ENCODE measurements at places on chromosomes 6 and 20.
A peak's percentile ranks its signal among the peaks of the same experiment; 100 is the strongest.

DNA sequence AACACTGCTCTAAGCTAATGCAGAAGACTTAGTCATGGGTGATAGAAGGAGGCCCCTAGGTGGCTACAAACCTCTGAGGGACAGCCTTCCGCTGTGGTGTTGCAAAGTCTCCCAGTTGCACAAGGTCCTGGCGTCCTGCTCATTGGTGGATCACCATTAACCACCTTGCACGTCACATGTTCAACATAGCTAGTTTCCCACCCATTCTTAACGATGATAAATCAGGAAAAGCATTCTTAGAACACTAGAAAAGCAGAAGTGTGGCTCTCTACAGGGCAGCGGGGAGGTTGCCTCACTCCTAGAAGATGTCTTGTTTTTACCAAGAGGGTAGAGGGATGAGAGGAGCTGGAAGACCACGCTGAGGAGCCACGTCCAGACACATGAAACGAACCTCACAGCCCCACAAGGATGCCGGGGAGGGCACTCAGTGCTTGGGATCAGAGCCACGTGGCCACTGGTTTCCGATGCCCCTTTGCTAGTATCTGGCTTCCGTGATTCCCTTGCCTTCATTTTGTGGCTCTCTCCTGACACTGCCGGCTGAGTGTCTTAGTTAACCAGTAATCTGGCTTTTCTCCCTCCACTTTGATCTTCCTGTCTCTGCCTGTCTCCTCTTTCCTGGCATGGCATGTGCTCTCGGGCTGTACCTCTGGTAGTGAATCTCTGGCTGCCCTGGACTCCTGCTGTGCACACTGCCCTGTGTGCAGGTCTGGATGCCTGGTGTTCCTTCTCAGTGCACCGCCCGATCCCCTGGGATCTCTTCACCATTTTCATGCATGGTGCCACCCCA, 91.4 kb upstream of the NEDD9 start:
- DNase-seq = no peak

DNA sequence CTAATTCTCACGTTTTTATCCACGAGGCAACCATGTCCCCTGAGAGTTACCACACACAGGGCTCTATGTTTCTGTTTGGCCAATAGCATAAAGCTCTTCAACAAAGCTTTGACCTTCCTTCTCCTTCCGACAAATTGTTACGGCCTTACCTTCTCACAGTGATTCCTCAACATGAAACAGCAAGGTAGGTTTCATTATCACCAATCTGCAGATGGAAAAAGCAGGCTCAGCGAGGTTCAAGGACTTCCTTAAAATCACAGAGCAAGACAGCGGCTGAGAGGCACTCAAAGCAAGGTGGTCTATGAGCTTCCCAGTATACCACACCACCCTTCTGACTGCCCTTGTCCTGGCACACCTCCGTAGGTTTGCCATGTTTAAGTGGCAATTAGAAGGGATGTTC, 360.0 kb downstream of the CD83 start:
- no peak for DNase-seq

GRCh38 chr6:104286641-104287040, 573.1 kb downstream of the HACE1 start:
- DNase-seq = no peak

DNA sequence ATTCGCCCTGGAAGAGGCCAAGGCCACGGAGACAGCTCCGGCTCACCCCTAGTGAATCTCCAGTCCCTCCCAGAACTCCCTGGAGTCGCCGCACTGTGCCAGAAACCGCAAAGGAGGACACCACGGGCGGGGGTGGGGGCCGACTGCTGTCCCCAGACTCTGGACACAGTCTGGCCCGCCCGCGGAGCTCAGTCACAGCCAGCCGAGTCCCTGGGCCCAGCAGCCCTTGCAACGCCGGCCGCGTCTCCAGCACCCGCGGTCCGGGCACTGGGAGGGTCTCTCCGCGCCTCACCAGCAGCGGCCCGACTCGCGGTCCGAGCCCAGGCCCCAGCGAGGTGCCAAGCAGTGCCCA, 518 bp downstream of the PEX6 start:
- DNase-seq = no peak

DNA sequence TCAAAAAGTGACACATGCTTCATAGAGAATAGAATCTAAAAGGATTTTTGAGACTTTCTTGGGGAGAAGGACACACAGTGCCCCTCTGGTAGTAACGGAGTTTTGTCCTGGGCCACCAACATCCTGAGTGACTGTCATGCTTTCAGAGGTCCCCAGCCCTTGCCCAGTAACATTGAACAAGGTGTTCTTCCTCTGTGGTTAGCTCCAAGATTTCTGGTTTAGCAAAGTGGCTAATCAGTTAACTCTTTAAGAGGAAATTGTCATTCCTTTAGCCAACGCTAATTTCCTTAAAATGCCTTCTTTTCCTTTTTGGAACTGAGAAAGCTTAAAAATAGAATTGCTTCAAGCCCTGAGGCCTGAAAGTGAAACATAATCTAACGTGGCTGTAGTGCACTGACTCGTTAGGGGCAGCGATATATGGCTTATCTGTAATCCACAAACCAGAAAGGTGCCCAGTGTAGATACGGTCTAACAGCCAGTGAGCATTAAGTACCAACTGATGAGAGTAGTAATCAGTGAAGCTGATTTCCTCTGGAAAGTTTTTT, 7.8 kb downstream of the E2F3 start:
- DNase-seq = no peak

DNA sequence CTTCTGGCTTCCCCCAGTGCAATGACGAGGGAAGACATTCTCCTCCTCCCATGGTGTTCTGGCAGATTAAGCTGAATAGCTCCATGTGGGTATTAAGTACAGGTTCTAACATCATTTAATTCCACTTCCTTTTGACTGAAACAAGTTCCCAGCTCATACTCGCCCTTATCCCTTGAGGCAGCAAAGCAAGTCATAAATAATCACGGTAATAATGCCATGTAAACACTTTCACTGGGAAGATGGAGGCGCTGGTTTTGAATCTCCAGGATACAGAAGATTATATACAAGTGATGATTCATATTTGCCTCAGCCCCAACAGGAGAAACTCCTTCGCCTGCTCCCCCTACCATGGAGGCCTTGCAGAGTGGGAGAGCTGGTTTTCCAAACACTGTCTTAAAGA, 141.3 kb downstream of the PXDC1 start:
- DNase-seq = no peak

- no peak for DNase-seq
Measured at GRCh38 chr6:135347887-135348286, 149.7 kb downstream of the AHI1 start.

DNA sequence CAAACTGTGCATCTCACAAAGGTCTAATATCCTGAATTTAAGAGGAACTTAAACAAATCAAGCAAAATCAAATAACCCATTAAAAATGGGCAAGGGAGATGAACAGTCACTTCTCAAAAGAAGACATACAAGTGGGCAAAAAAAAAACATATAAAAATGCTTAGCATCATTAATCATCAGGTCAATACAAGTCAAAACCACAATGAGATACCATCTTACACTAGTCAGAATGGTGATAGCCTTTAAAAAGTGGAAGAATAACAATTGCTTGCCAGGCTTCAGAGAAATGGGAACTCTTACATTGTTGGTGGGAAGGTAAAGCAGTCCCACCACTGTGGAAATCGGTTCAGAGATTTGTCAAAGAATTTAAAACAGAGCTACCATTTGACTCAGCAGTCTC, 646.7 kb upstream of the PTCHD4 start:
- no peak for DNase-seq

DNA sequence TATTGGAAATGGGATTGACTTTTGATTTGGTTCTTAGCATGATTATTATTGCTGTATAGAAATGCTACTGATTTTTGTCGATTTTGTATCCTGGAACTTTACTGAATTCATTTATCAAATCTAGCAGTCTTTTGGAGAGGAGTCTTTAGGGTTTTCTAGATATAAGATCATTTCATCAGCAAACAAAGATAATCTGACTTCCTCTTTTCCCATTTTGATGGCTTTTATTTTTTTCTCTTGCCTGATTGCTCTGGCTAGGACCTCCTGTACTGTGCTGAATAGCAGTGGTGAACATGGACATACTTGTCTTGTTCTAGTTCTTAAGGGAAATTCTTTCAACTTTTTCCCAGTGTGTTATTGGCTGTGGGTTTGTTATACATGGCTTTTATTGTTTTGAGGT, 64.6 kb downstream of the ZC2HC1B start:
- DNase-seq = no peak

GRCh38 chr6:30887901-30888815, 3.8 kb downstream of the DDR1 start:
- DNase-seq = no peak

DNA sequence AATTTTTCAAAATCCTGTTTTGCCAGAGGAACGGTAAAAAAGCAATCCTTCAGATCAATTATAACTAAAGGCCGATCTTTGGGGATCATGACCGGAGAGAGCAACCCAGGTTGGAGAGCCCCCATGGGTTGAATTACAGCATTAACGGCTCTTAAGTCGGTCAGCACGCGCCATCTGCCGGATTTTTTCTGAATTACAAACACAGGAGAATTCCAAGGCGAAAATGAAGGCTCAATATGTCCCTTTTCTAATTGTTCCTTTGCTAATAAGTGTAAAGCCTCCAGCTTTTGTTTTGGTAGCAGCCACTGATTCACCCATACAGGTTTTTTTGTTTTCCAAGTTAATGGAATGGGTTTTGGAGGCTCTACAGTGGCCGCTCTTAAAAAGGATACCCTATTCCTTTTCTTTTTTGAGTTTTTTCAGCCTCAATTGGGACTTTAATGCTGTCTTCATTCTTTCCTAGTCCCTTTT, 16.9 kb upstream of the PTCRA start:
- DNase-seq = peak; percentile 45

GRCh38 chr20:11890331-11891076, 27.2 kb upstream of the BTBD3 start:
- DNase-seq = peak; percentile 25

DNA sequence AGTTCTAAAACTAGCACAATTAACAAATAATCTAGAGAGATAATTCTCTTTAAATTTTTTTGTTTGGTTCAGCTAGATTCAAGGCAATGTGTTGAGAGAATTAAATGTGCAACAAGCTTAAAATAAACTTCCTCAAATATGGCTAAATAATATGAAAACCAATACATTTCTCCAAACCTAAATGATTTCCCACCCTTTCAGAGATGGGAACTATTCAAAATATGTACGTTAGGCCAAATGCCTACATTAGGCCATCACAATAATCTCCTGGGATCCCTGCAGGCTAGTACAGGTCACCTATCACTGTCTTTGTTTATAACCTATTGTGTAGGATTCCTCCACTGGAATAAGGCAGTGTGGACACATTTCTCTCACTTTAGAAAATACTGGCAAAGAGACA, 1.7 kb downstream of the FAXC start:
- no peak for DNase-seq

- no peak for DNase-seq
Measured at GRCh38 chr20:53360852-53361251, 232.8 kb downstream of the ZNF217 start.

DNA sequence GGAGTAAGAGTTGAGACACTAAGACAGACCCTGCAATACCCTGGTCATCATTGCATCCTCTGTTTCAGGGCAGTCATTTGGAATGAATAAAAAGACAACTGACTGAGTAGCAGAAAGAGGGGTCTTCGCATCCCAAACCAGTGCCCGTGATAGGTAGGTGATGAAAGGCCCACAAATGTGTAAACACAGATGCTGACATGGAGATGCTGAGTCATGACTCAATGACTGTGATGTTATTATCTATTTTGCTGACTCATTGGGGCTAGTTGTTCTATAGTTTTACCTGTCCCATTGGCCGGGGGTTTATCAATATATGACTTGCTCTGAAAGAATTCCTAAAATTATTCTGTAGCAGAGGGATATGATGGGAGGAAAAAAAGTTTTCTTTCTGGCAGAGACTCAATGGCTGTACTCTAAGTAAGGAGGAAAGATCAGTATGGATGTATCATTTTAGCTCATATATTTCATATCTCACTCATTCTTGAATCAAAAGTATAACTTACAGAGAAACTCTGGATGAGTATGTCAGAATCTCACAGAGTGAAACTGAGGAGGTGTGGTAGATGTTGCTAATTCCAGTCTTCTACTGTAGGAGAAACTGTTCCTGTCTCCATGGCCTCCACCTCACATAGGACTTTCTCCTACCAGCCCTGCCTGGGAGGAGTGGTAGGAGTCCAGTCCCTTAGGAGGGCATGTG, 119.9 kb upstream of the PREP start:
- no peak for DNase-seq

DNA sequence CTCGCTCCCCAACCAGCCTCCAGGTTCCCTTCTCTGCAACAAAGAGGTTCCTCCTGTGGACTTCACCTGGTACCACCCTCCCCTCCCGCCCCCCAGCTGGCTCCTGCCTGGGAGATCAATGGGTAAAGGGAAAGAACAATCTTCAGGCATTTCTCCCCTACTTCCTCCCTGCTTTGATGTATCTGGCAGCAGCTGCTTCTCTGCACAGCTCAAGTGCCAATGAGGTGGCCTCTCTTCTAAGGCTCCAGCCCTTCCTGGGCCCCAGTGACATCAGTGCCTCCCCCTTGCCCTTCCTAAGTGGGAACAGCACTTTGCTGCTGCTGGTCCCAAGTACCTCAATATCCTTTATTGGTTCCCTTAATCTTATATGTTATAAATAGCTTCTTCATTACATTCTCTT, 23.5 kb downstream of the MOCS1 start:
- no peak for DNase-seq

GRCh38 chr20:25247000-25247517, 826 bp upstream of the PYGB start:
- DNase-seq = no peak

DNA sequence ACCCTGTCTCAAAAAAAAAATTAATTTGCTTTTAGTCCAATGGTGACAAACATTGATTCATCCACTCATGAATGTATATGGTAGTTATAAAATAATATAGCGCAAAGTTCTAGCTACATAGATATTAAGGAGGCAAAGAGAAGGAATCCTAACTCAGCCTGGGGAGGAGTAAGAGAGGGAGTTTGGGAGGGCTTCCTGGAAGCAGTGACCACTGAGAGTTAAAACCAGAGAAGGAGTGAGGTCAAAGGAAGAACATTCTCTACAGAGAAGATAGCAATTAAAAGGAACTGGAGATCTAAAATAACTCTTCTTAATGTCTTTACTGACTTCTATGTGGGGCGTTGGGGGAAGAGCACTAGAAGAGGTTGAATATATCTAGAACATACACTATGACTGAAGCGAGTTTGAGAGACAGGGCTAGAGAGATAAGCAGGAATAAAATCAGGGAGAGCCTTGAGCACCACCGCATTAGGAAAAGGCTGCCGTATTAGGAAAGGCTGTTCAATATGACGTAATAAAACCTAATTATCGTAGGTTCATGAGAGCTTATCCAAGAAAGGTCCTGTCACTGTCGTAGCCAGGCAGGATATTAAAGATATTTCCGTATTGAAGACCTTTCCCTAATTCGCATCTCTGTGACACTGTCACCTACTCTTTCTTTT, 81.8 kb upstream of the CNKSR3 start:
- DNase-seq = no peak

DNA sequence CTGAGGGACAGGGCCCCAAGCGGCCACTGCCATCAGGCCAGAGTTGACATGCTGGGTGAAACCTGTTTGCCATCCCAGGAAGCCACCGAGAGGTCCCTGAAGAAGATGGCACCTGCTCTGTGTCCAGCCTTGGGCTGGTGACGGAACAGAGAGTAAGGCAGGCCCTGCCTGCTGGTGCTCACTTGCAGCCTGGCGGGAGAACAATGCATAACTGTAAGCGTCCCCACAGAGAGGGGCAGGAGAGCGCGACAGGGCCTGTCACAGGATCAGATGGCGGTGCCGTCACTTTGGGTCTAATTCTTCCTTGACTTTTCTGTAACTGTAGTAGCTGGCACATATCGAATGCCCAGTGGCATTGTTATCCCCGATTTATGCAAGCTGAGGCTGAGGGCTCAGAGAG, 29.0 kb upstream of the VSTM2L start:
- no peak for DNase-seq

All from stimulated activated CD8-positive, alpha-beta memory T cell treated with anti-CD3 and anti-CD28 coated beads, Interleukin-7, amount 100 ng/mL, for 48 hours (primary cell).